ENCODE measurements at places on chromosomes 2 and 18. TPM values are rescaled to one million over a fixed set of nuclear protein-coding genes. Genes with fewer than 3 reads are reported as not detected.

- no peak for DNase-seq
Measured at GRCh38 chr18:3132700-3133099, 87.1 kb downstream of the MYOM1 start.

- DNase-seq, result no peak
Measured at GRCh38 chr2:221552291-221552690, 19.8 kb downstream of the EPHA4 start.

DNA sequence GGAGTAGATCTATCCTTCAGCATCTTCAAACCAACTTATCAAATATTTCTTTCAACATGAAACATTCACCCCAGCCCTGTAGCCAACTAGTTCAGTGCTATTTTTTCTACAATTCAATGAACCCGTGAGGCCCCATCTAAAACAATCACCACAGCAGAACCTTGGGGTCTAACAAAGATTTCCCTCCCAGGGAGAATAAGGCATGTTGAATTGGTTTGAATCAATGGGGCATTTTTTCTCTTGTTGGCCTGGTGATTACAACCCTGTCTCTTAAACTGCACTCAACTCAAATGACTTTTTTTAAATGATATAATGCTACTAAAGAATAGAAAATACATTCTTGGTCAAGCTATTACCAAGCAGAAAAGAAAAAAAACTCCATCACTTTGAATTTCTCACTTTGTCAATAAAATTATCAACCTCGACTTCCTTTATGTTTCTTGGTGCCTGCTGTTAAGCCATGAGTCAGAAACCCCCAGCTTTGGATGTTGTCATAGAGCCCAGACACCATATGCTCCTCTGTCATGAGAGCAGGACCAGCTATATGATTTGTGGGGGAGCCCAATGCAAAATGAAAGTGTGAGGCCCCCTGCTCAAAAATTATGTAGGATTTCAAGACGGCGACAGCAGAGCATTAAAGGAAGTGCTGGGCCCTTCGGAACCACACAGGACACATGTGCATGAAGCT lies 282.4 kb downstream of the MEIS1 start:
- DNase-seq, result peak; percentile 26

GRCh38 chr2:200877443-200877842 lies 11.4 kb downstream of the PPIL3 start:
- DNase-seq, result no peak

DNA sequence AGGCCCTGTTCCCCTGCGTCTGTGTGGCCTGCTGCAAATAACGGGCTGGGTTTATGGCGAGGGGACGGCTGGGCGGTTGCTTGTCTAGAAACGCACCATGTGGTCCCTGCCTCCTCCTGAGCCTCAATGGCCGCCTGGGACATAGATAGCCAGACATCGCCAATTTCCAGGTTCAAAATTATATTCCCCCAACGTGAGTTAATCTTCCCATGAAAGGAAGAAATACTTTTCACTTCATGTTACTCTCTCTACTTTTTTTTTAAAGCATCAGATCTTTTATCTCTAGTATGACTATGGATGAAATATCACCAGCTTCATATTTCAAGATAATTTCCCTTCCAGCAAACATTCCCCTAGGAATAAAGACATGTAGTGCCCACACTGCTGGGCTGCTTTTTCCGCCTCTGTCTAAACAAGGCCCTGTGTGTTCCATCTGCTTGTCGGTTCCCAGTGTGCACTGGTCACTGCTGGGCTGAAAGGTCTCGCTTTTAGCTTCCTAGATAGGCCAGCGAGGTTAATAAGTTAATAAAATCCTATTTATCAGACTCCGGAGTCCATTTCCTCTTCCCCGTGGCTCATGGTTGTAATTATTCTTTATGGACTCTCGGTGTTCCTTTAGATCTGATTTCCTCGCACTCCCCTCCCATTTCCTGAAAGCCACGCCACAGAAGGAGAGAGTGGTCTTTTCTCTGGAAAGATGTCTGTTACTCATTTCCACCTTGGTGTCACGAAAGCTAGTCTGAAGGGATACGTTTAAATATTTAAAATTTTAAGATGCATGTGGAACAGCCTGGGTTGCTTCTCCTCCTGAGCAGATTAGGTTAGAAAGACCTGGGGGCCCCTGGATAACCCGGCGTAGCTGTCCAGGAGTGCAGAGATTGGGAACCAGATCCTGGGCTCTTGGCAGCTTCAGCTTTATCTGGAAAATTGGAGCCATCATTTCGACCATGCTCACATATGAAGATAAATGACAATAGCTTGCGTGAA lies 196.6 kb upstream of the COPS8 start:
- DNase-seq, result no peak

GRCh38 chr2:135965756-135966155 lies 19.7 kb downstream of the DARS1 start:
- DNase-seq, result no peak

DNA sequence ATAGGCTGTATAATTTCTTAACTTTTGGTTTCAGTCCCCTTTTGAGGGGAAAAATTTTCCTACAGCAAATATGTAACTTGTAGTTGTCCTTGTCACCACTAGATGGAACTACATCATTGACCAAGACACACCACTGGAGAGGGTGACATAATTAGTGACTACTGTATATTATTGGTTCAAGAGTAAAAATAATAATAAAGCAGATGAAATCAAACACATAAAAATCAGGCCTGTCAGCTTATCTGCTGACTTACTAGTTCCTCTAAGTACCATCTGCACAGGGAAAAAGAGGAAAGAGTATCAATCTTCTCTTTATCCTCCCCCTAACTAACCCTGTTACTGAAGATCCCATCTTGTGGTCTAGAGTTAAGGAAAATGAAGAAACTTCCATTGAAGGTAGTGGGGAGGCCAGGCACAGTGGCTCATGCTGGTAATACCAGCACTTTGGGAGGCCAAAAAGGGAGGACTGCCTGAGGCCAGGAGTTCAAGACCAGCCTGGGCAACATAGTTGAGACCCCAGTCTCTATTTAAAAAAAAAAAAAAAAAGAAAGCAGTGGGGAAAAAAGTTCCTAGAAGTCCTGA lies 29.6 kb upstream of the ENOSF1 start:
- peak; percentile 47 for DNase-seq

GRCh38 chr2:69241093-69241492 lies 145.9 kb downstream of the GFPT1 start:
- no peak for DNase-seq

DNA sequence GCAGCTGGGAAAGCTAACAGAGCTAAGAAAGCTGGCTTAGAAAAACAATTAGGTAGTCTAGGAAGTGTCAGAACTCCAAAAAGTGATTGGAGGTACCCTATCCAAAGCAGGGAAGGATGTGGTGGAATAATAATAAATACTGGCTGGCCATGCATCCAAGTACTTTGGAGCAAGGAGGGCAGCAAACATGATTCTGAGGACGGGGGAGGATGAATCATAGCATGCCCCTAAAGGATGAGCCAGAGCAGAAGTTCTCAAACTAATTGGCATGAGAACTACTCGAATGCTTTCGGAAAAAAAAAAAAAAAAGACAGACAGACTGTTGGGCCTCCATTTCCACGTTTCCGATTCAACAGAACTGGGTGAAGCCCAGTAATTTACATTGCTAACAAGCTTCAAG lies 2.4 kb downstream of the CWC22 start:
- DNase-seq, result no peak

HDHD2 gene
- total RNA-seq, result 15.0 TPM

DIPK1C gene
- total RNA-seq, result not detected

DSG4 gene
- not detected for total RNA-seq

IHH gene
- not detected for total RNA-seq

SAG gene
- not detected for total RNA-seq

ZNF892 gene
- 7.3 TPM for total RNA-seq

KRTCAP3 gene
- total RNA-seq, result not detected

KIF1A gene
- not detected for total RNA-seq

POTEC gene
- total RNA-seq, result not detected

Measured in fibroblast of lung (primary cell).